ENCODE measurements at places on chromosomes 1 and 21.

DNA sequence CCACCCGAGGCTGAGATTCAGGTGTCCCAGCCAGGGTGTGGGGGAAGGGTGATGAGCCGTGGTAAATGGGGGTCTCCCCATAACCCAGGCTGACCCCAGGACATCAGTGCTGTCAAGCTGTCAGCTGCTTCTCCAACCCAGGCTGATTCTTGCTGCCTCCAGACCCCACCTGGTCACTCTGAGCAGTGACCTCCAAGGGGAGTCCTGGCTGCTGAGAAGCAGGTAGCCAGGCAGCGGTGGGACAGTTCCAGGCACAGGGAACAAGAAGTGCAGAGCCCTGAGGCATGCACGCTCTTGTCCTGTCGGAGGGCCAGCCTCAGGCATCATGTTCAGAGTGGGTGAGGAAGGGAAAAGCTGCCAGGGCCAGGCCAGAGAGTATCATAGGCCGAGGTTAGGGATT lies 1.1 kb downstream of the ESPN start:
- DNase-seq = no peak

- DNase-seq = no peak
Measured at GRCh38 chr1:26164036-26164860, 4.5 kb downstream of the C1orf232 start.

GRCh38 chr1:111903871-111904449 lies 85.5 kb downstream of the KCND3 start:
- no peak for DNase-seq

DNA sequence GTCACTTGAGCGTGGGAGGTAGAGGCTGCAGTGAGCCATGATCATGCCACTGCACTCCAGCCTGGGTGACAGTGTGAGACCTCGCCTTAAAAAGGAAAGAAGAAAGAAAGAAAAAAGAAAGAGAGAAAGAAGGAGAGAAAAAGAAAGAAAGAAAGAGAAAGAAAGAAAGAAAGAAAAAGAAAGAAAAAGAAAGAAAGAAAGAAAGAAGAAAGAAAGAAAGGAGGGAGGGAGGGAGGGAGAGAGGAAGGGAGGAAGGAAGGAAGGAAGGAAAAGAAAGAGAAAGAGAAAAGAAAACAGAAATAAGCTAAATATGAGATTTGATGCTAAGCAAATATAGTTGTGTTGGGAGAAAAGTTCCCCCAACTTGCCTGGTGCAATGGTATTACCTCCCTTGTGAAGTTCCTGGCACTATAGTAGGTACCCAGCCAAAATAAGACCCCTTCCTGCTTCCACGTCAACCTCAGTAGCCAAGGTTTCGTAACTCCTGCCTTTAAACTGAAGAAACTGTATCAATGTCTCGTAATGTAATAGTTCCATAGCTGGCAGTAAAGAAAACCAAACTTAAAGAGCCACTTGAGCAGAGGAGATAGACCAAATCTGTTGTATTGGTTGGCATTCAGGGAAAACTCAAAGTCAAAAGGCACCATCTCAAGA lies 88.1 kb upstream of the HNRNPU start:
- no peak for DNase-seq

GRCh38 chr1:178501705-178502329 lies 5.1 kb upstream of the CLEC20A start:
- peak; percentile 17 for DNase-seq

DNA sequence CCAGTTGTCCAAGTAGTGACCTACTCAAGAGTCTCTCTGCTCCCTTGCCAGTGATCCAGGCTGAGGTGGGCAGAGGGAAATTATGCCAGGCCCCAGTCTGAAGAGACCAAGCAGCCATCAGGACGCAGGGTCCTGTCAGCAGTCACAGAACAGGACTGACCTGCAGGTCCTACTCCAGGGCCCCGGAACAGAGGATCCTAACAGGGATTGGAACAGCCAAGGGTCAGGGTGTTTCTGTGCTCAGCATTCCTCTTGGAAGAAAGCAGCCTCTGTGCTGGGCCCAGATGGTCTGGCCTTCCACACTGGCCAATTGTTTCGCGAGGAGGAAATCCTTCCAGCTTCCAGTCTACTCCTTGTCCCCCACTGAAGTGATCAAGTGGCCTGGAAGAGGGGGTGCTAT lies 41.6 kb upstream of the USP1 start:
- DNase-seq = no peak

- DNase-seq = no peak
Measured at GRCh38 chr1:7493711-7494454, 277.2 kb upstream of the VAMP3 start.

All from non-pigmented ciliary epithelial cell (primary cell).